ENCODE measurements at places on chromosomes 16 and 17.

DNA sequence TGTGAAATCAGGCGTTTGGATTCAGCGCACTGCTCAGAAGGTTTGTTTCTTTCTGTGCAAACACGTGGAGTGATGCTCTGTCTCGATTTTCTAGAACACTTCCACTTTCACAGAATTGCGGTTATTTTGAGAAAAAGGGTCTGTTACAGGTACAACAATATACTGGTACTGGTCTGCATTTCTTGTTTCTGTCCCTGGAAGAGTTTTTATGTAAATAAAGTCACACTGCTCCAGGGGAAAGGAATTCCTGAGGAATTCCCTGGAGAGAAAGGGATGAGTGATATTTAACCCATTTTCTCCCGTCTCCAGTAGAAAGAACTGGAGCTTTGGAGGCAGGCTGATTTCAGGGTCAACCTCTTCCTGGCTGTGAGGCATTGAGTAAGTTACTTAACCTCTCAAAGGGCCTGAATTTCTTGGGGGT, 16.2 kb upstream of the RMI2 start:
- no peak for DNase-seq

GRCh38 chr17:41885733-41886132, 20.5 kb upstream of the KLHL11 start:
- no peak for DNase-seq

- DNase-seq: no peak
Observed at GRCh38 chr17:32461853-32462617, 17.7 kb downstream of the PSMD11 start.

GRCh38 chr16:12215277-12216105, 239.0 kb downstream of the SNX29 start:
- peak; percentile 22 for DNase-seq

GRCh38 chr16:56669840-56670619, 416 bp downstream of the MT1H start:
- no peak for DNase-seq

DNA sequence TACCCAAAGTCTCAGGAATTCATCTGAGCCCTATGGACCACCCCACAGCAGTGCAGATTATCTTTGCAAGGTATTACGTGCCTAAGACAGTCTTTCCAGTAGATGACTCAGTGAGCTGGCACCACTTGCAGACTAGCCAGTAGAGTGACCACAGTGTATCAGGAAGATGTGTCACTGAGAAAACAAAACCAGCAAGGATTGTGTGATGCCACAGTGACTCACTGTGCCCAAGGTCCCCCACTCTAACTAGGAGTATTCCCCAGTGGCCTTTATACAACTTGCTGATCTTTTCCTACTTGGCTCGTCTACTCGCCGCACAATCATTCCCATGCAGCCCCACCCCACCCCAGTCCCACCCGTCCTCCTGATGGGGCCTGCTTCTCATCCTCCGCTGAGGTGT, 26.8 kb upstream of the PRKCA start:
- no peak for DNase-seq

DNA sequence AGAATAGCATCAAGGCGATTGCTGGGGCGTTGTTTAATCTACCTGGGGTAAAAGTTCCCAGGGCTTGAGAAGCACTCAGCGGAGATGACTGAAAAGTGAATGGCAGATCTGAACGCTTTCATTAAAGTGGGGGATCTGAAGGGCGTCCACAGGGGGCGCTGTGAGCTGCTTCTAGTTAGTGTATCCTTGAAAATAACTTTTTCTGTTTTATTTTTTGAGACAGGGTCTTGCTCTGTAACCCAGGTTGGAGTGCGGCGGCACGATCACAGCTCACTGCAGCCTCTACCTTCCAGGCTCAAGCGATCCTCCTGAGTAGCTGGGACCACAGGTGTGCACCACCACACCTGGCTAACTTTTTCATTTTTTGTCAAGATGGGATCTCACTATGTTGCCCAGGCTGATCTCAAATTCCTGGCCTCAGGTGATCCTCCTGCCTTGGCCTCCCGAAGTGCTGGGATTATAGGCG, 360.4 kb downstream of the SEC14L1 start:
- DNase-seq: no peak

Data from NT2/D1 (cell line).